ENCODE measurements at places on chromosomes 5 and 9. TPM values are rescaled to one million over a fixed set of nuclear protein-coding genes. Genes with fewer than 3 reads are reported as not detected.

Gene CCL27
- total RNA-seq, result not detected

GRCh38 chr9:116566677-116567488, 120.2 kb upstream of the TRIM32 start:
- no peak for DNase-seq

GRCh38 chr9:121788686-121789366, 137.4 kb downstream of the DAB2IP start:
- DNase-seq, result no peak

DNA sequence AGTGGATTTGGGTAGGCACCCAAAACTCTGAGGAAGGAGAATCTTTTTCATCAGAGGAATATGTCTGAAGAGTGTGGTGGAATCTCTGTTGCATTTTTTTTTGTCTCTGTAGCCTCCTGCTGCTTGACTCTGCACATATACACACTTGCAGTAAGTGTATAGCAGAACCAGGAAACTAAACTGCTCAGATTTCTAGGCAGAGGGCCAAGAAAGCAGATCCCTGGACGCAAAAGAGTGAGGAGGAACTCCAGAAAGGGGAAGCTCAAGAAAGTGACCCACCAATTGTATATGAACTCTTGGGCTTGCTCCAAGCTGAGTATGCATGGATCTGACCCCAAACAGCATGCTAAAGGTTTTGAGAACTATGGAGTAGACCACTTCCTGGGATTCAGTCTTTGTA, 181.8 kb downstream of the GADD45G start:
- no peak for DNase-seq

Gene ZFAND5
- total RNA-seq, result 160 TPM

DNA sequence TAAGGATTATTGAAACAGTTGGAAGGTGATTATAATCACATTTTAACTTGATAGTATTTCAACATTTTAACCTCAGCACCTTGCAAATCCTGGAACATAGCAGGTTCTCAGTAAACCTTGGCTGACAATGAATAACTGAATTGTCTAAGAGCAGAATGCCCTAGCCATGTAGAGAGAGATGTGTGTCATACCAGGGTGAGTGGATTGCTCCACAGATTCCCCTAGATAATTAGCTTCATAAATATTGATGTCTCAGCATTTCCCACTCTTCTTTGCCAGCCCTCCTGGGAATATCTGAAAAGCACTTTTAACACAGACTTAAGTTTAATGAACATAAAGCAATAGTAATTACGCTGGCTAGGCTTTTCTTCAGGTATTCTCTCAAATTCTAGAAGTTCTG, 363.5 kb downstream of the MAN2A1 start:
- no peak for DNase-seq

DNA sequence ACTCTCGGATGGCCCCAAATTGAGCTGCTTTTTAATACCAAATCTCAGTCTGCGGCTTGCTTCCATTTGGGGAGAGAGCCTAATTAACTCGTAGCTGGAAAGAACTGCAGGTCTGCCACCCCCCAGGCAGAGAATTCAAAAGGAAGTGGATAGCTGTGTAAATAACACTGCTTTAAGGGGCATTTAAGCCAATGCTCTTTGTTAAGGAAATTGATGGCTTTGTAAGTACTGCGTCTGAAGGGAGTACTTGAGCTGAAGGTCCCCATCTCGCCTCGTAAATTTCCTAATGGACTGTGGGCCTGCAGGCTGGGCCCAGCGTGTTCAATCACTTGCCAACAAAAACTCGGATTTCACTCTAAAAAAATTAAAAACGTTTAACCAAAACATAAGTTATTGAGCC, 132.7 kb downstream of the PAPPA start:
- DNase-seq, result no peak

- DNase-seq, result no peak
These were observed 49.4 kb downstream of the GGTA1 start for GRCh38 chr9:121450241-121450640.

DNA sequence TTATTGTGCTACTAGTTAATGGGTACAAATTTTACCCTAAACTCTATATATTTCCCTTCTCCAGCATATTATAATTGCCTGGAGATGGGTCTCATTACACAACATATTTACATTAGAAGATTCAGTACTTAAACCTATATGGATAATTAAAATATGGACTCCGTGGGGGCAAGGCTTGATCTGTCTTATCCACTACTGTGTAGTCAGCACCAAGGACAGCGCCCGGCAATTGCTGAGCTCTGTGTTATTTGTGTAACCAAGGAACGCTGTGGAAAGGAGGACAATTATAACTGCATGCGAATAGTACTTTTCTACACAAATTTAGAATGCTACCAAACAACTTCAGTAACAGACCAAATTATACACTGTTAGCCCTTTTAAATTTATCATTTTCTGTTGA, 77.7 kb downstream of the DNAH5 start:
- DNase-seq, result no peak

Gene FOXD4L3
- 0.78 TPM for total RNA-seq

Gene GRXCR2
- total RNA-seq, result not detected

DNA sequence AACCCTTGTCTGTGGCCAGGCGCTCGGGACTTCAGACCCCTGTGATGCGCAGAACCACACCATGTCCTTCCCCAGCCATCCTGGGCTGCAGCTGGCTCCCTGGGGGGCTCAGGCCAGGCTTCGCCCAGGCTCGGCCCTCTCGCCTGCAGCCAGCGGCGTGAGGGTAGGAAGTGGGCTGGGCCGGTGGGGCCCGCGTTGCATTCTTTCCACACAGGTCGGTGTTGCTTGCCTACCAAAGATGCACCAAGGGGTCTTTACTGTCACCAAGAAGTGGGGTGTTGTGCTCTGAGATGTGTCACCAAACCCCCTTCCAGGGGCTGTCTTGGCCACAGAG, 48.3 kb upstream of the RNF130 start:
- DNase-seq, result no peak

Gene KCTD16
- 0.35 TPM for total RNA-seq

DNA sequence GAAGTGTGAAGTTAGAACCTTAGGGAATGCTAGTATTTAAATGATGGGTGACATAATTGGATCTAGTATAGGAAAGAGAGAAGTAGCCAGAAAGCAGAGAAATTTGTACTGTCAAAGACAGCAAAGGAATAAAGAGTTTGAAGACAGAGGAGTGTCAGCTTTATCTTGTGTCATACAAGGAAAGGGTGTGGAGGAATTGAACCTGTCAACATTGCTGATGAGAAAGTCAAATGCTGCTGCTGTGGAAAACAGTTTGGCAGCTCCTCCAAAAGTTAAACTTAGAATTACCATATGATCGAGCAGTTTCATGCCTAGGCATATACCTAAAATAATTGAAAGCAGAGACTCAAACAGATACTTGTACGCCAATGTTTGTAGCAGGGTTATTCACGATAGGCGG, 63.7 kb downstream of the DENND4C start:
- no peak for DNase-seq

Gene MYORG
- total RNA-seq, result 12.1 TPM

DNA sequence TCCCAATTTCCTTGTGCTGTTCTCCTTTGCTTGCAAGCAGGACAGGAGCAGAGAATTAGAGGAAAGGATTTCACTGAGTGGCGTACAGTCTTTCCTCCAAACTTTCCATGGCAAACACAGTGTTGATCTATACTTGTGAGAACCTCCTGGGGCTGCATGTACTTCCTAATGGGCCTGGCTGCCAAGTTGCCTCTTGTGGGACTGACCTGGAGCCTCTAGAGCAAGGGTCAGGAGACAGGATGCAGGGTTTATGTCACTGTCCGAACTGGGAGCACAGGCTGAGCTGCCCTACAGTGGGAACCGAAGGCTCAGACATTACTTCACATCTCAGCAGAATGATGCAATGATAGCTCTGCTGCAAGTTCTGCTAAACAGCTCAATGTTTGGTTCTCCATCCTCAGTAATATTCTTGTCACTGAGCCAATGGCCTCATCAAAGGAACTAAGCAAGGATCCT, 102.3 kb downstream of the ENC1 start:
- DNase-seq, result no peak

DNA sequence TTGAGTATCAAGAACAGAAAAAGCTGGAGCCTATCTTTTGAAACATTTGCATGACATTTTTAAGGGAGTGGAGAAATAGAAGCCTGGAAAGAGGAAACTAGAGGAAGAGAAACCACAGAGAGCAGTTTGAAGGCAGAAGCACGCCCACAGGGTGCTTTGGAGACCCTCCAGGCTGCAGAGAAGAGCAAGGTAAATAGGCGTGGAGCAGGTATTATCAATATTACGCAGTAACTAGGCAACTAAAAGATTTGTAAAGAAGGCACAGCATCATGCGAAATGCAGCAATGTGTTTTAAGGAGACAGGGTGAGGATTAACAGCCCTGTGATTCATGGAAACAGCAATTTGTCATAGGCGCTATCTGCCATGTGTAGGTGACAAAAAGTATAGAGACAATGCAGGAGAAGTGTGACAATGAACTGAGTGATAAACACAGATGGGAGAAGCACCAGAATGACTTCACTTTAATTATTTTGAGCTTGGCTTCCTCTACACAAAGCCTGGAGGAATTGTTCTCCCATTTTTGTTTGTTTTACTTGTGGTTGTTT, 281.2 kb downstream of the BRINP1 start:
- DNase-seq, result no peak

DNA sequence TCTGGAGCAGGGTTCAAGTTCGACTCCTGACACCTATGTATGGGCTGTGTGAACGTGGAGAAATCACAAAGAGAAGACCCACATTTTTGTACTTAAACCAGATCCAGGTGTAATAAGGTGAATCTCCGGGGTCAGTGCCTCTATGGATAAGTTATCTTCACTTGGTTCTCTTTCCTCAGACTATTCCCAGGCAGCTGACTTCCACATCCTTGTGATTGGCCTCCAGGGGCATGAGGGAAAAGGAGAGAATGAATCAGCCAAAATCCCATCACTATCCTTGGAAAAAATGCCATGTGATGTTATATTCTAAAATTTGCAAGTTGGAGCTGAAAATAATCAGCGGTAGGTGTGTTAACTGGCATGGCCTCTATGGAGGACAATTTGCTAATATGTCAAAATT, 37.2 kb downstream of the ZNF622 start:
- DNase-seq, result no peak

- DNase-seq, result no peak
These were observed 61.1 kb downstream of the MTRR start for GRCh38 chr5:7930011-7930410.

GRCh38 chr5:92163906-92164305, 780.8 kb upstream of the ARRDC3 start:
- DNase-seq, result no peak

Gene FIBCD1
- total RNA-seq, result not detected

Gene PCDHB2
- total RNA-seq, result 2.3 TPM

GRCh38 chr5:83586874-83587776, 115.6 kb downstream of the VCAN start:
- DNase-seq, result no peak

Gene FBN2
- 0.68 TPM for total RNA-seq

Gene OTULINL
- 7.3 TPM for total RNA-seq

DNA sequence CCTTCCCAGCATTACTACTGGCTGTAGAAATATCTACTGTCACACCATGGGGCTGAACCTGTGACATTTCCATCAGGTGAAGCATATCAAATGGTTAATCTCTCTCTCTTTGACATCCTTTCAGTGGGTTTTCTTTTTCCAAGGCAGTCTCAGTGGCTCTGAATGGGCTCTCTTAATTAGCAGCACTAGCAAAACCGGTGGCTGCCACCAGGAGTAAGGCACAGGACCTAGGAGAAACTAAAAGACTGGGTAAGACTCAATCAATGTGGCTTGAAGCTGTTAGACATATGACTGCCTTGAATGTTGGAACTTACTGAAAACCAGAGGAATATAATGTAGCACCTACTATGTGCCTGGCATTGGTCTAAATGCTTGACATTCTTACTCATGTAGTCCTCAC, 445.0 kb upstream of the KIF2A start:
- no peak for DNase-seq

- no peak for DNase-seq
These were observed 45.1 kb upstream of the SUB1 start for GRCh38 chr5:32539981-32540845.

DNA sequence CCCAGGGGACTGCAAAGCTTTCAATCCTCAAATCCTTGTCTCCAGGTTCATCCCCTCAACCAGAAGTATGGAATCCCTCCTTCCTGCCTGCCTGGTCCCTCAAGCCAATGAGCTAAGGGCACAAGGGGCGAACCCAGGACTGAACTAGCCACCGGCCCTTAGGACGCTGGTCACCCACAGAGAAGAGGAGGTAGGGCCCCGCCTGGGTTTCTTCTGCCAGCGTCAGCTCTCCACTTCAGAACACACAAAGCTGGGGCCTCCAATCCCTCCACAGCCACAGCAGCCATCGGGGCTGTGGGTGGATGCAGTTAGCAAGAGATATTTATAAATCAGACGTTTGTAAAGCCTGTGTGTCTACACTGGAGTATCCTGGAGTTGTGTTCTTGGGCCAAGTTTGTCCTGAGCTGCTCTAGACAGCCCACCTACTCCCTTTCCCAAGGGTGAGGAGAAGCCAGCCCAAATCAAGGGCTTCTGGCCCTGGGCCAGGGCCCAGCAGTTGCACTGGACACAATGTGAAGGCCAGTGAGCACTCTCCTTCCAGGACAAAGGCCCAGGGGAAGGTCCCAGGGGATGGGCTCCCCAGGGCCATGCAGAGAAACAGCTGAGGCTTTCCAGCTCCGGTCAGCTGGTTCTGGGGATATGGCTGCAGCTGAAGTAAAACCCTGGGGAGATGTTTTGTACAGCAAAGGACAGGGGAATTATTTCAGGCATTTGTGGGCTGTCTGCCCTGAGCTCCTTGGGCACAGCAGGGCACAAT, 18.9 kb downstream of the AMBP start:
- no peak for DNase-seq

DNA sequence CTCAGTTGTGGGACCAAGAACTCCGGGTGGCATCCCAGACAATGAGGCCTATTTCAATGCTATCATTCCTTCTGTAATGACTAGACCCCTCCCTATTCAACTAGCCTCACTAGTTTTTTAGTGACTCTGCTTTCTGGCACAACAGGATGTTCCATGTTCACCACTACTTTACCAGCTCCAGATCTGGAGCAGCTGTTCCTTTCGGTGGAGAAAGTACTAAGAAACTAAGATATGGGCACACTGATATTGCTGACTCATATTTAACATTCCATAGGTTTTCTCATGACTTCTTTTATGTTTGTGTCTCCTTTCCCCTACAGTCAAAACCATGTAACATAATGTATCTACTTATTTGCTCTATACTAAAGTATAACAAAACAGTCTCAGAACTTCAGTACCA, 24.1 kb downstream of the IL33 start:
- DNase-seq, result no peak
